ENCODE measurements at places on chromosomes 1 and 21.
A peak's percentile ranks its signal among the peaks of the same experiment; 100 is the strongest.

GRCh38 chr1:1014799-1015681, 1.7 kb downstream of the ISG15 start:
- no peak for DNase-seq

DNA sequence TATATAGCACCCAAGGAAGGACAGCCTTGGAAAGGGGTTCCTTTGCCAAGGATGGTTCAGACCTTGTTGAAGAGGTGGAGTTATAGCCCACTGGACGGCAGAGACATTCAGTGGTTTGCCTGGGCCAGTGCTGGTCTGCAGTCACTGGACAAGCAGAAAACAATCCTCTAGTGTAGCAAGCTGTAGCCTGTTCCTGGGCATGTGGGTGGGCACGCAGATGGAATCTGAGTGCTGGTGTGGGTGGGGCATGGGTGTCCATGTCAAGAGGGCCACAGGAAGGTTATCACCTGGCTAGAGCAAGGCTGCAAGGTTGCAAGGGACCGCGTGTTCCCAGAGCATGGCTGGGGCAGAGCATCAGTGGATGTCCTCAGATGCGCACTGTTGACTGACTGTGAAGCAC, 244.7 kb downstream of the PTPRU start:
- no peak for DNase-seq

DNA sequence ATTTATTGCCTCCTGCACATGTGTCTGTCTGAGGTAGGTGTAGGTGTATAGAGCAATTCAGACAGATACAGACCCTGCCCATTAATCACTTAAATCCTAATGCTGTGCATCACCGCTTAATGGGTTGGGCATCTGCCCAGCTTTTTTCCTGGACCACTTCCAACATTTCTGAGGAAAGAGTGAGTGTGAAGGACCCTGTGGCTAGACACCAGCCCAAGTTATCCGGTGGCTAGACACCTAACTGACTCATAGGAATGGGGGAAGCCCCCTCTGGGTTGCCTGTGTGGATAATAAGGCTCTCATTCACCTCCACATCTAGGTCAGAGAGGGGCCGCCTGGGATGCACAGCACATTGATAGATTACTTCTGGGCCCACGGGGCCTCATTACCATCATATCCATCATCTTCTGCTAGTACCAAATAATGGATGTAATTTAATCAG, 121.1 kb upstream of the RAVER2 start:
- DNase-seq: no peak

DNA sequence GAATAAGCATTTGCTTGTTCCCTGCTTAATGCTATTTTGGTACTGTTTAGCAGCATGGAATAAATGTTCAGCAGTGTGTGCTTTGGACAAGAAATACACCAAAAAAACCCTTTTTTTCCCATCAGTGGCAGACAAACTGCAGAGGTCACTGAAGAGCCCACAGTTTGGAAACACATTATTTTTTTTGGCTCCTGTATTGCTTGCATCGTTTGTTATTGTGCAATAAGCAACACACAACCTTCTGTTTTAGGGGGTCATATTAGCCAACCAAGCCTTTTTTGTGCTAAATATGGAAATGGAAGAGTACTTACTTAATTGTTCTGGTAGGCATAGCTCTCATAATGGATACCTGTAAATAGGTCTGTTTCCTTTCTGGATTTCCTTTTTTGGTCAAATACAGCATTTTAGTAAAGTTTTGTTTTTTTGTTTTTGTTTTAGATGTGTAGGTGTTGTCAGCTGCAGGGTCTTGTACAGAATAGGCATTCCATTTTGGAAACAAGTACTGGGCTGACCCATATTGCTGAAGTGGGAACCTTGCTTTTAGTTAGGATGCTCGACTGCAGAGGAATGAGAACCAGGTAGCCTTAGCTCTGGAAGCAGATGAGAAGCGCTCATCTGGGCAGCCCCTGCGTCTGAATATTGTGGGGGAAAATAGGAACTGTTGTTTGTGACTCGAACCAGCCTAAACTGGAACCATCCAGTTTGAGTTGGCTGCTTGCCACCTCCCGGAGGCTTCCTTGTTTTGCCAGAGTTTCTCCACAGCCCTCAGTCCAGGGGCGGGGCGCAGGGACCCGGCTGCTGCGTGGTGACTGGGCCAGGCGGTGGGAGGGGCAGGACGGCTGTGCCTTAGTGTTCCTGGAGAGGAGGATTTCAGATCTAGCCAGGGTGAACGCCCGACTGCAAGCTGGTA, 38.4 kb downstream of the SPEN start:
- DNase-seq: peak; percentile 5

- DNase-seq: no peak
Observed at GRCh38 chr1:43205671-43206070, 33.5 kb downstream of the CFAP57 start.

- no peak for DNase-seq
Observed at GRCh38 chr1:198595765-198596164, 43.1 kb upstream of the PTPRC start.

DNA sequence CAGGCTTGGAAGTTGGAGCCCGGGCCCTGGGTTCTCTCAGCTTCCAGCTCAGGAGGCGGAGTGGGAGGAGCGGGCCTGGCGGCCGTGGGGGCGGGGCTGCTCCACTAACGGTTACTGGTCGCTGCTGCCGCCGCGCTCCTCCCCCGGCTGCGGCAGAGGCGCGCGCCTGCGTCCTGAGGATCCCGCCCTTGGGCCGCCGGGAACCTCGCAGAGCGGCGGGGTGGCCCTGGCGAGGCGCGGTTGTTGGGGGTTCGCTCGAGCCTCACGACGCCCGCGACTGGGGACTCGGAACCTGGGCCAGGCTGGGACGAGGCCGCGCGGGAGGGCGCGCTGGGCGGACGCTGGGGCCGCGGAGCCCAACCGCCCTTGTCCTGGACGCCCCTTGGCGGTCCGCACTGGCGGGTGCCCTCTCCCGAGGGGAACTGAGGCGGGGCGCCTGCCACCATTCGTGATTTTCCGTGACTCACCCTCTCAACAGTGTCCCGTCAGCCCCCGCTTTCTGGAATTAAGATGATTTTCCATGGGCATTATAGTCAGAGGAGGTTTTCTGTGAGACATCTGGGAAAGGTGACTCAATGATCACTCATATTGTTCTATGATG, 34.1 kb downstream of the OR2G3 start:
- DNase-seq: no peak

DNA sequence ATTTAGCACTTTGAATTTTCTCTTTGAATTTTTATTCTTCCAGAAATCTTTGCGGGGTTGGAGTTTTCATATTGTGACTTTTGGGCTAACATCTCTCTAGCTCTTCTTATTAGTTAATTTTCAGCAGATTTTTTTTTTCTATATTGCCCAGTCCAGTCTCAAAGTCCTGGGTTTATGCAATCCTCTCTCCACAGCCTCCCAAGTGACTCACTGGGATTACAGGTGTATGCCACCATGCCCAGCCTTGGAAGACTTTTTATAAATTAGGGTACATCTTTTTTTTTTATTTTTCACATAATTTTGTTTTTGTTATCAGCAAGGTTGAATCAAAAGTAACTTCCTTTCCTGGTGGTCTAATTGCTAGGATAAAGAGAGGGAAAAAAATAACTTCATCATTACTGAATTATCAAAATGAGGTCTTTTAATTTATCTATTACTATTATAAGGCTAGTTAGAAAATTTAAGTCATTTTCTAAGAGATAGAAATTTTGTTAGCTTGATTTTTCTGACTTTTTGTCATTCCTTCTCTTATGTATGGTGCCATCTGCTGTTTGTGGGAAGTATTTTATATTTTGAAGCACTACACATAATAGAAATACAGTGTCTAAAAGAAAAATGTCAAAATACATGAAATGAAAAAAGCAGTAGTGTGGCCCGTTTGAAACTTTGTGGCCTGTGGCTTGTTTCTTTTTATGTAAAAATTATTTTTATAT, 273.4 kb upstream of the CACYBP start:
- peak; percentile 17 for DNase-seq

- no peak for DNase-seq
Observed at GRCh38 chr1:8342325-8342724, 24.4 kb downstream of the SLC45A1 start.

DNA sequence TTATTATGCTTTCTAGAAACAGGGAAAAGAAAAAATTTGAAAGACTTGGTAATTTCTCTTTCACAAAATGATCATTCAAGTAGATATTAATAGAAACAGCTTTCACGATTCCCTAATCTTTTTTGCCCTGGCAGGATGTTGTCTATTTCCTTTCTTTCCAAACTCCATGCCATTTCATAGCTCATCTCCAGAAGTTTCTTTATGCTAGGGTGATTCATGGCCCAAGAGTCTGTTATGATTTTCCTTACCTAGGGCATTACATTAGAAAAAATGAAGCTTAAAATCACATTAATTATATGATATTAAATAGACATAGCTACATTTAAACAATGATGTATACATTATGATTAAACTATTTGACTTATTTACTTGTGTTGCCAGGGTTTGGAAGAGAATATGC, 762.1 kb downstream of the LTN1 start:
- DNase-seq: no peak

GRCh38 chr1:55712148-55712547, 497.0 kb upstream of the USP24 start:
- DNase-seq: no peak

- no peak for DNase-seq
Observed at GRCh38 chr21:38988509-38989378, 183.0 kb downstream of the ETS2 start.

- no peak for DNase-seq
Observed at GRCh38 chr1:180261524-180262155, 31.6 kb downstream of the LHX4 start.

GRCh38 chr1:86914998-86915736, 732 bp downstream of the HS2ST1 start:
- DNase-seq: no peak

- DNase-seq: no peak
Observed at GRCh38 chr1:35287807-35288640, 19.5 kb downstream of the ZMYM4 start.

GRCh38 chr21:15713412-15713811, 16.4 kb upstream of the USP25 start:
- no peak for DNase-seq

GRCh38 chr21:42395905-42396651, at the start of gene TMPRSS3:
Gene TMPRSS3 (minus strand): TSS chr21:42396052. CDS start chr21:42395417, 635 bp downstream.
- no peak for DNase-seq

DNA sequence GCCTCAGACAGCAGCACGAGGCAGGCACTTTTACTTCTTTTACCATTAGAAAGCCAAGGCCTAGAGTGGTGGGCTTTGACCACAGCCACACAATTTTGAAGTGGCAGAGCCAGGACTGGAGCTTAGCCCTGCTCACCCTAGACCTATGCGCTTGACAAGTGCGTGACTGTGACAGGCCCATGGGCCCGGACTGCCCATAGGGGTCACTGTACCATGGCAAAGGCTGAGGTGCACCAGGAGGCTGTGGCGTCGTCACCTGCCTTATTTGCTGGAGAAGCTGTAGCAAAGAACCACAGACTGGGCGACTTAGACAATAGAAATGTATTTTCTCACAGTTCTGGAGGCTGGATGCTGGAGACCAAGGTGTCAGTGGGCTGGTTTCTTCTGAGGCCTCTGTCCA, 2.6 kb upstream of the TMEM82 start:
- no peak for DNase-seq

- no peak for DNase-seq
Observed at GRCh38 chr1:109468903-109469302, 2.6 kb downstream of the SYPL2 start.

DNA sequence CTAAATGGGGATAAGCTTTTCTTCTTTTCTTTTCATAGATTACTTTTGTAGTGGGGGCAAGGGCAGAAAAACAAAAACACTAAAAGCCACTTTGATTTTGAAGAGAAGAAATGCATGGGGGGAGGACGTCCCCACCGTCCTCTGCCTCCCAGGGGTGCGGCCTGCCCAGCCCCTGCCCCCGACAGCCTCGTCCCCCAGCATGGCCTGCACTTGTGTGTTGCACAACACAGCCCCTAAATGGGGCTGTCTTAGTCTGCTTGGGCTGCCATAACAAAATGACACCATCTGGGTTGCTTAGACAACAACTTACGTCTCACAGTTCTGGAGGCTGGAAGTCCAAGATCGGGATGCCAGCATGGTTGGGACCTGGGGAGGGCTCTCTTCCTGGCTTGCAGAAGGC, 57.3 kb upstream of the TMEM51 start:
- no peak for DNase-seq

DNA sequence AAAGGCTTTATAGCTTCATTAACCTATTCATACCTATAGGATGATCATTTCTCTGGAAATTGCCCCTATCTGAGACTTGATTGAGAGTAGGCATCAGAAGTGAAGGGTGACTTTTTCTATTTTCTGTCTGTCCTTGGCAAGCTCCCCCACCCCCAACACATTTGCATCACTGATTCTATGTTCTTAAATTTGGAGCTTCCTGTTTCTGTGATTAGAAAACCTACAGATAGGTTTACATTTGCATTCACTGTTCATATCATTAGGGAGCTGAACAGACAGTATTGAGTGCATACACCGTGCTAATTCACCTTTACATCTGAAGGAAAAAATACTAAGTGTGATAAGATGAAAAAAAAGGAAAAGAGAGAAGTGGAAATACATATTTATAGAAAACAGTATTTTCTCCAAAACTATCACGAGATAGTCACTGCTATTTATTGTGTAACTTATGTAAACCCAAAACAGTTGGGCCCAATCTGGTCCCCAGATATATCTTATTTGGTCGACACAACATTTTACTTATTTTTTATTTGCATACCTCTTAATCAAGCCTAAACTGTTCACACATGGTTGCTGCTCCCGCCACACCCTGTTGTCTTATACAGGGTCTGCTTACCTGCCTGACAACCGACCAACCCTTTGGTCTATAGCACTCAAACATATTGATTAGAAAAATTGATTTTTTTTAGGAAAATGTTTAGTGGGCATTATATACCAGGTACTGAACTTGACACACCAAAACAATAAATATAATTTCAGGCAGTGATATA, 218.8 kb downstream of the NTNG1 start:
- DNase-seq: no peak

DNA sequence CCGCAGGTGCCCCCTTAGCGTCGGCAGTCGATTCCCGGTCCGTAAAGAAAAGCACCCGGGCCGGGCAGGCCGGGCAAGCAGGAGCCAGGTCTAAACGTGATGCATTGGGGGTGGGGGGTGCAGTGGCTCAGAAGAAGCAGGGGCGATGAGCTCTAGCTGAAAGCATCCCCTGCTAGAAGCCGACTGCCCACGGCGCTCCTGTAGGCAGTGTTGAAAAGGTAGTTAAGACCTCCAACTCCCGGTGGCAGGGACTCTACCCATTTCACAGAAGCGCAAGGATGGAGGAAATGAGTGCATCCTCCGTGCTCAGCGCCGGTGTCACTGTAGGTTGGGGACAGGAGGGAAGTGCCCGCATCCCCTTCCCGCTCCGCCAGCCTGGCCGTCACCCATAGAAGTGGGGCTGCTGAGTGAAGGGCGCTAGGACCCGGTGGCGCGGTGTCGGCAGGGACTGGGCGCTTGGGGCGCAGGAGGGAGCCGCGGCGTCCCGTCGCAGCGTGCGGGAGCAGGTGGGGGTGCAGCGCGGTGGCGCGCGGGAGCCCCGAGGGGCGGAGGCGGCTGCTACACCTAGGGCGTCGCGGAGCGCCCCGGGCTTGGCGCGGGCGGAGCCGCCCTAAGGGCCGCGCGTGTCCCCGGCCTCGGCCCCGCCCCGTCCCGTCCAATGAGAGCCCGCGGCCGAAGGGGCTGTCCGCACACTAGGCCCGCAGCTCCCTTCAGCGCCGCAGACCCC, at the start of gene WNT2B:
Gene WNT2B (plus strand): TSS at position 688 of the 727 bp plus-strand sequence. CDS start 298 bp downstream, outside the sequence.
- DNase-seq: no peak

Data from NCI-H1436 (cell line).